ENCODE measurements at places on chromosomes 7 and 10. TPM values are rescaled to one million over a fixed set of nuclear protein-coding genes. Genes with fewer than 3 reads are reported as not detected.

DNA sequence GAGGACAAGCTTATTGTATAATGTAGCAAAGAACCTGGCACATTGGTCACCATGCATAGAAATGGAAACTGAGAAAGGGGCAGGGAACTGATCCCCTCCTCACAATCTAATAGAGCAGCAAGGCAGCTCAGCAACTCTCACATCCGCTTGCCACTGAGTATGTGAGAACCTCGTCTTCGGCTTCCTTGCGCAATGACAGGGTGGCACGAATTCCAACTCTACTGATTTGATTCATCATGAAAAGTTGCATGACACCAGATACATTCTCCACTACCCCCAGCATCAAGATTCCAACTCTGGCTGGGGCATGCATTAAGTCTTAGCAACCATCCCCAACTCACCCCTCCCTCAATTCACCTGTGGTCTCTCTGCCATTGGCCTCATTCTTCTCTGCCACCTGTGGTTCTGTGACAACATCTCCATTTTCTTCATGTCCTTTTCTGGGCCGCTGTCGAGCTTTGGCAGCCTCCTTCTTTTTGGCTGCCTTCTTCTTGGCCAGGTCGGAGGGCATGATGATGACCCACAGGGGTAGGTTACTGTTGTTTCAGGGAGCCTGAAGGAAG lies 976 bp downstream of the ABCF2 start:
- peaks cover 10% of the 10 kb centered on the region for H3K4me1 ChIP-seq
- H3K27ac ChIP-seq = no peak overlapping the region
- no peaks in the 10 kb centered on the region for H3K27me3 ChIP-seq

Gene SEC23IP
- 25.9 TPM for total RNA-seq

DNA sequence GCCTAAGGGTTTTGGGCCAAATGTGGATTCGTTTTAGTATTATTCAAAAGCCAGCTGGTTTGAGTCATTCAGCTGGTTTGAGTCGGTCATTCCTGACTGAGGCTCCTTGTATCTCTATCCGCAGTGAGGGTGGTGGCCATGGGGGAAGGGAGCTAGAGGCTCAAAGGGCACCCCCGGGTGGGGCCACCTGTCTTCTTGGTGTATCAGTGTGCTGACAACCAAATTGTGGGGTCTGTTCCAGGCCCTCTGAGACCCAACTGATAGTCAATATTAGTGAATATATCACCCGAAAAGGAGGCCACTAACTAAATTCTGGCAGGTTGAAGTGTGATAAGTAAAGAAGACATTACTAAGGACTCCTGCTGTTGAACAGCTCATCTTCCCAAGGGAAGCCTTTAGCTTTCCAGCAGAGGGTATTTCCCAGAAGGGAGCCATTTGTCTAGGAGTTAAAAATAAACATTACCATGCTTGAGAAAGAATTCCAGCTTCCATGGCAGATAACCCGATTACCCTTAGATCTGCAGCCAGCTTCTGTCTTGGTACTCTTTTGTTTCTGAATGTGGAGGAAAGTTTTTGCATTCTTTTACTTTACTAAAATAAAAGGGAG lies 29.9 kb upstream of the DDX50 start:
- H3K27me3 ChIP-seq = no peaks in the 10 kb centered on the region
- DNase-seq = no peak
- no peak overlapping the region for H3K4me3 ChIP-seq
- no peaks in the 10 kb centered on the region for H3K36me3 ChIP-seq
- H3K27ac ChIP-seq = peak overlapping the region; percentile 4

- H3K27me3 ChIP-seq = no peaks in the 10 kb centered on the region
- no peaks in the 10 kb centered on the region for H3K36me3 ChIP-seq
- H3K4me1 ChIP-seq = no peaks in the 10 kb centered on the region
- no peak overlapping the region for H3K27ac ChIP-seq
- H3K4me3 ChIP-seq = no peak overlapping the region
Observed at GRCh38 chr10:91907033-91907594, 2.2 kb downstream of the FGFBP3 start.

Gene C10orf67
- total RNA-seq = not detected

GRCh38 chr7:139490130-139490529 lies 6.7 kb upstream of the KLRG2 start:
- peak overlapping the region; percentile 57 for H3K27ac ChIP-seq
- no peaks in the 10 kb centered on the region for H3K36me3 ChIP-seq
- no peaks in the 10 kb centered on the region for H3K4me1 ChIP-seq
- peak; percentile 73 for DNase-seq

- H3K36me3 ChIP-seq = no peaks in the 10 kb centered on the region
- no peak overlapping the region for H3K4me3 ChIP-seq
- H3K27ac ChIP-seq = no peak overlapping the region
- H3K4me1 ChIP-seq = no peaks in the 10 kb centered on the region
Observed at GRCh38 chr7:66221442-66221841, 16.3 kb downstream of the TPST1 start.

- no peak overlapping the region for H3K27ac ChIP-seq
- H3K4me3 ChIP-seq = no peak overlapping the region
- H3K27me3 ChIP-seq = no peaks in the 10 kb centered on the region
- no peaks in the 10 kb centered on the region for H3K36me3 ChIP-seq
- no peak for DNase-seq
- no peaks in the 10 kb centered on the region for H3K4me1 ChIP-seq
Observed at GRCh38 chr10:47339186-47339735, 8.9 kb upstream of the RBP3 start.

GRCh38 chr10:12717981-12718707 lies 283.4 kb downstream of the CCDC3 start:
- H3K36me3 ChIP-seq = no peaks in the 10 kb centered on the region
- DNase-seq = no peak
- no peak overlapping the region for H3K27ac ChIP-seq
- H3K4me3 ChIP-seq = no peak overlapping the region
- H3K27me3 ChIP-seq = no peaks in the 10 kb centered on the region
- H3K4me1 ChIP-seq = no peaks in the 10 kb centered on the region

DNA sequence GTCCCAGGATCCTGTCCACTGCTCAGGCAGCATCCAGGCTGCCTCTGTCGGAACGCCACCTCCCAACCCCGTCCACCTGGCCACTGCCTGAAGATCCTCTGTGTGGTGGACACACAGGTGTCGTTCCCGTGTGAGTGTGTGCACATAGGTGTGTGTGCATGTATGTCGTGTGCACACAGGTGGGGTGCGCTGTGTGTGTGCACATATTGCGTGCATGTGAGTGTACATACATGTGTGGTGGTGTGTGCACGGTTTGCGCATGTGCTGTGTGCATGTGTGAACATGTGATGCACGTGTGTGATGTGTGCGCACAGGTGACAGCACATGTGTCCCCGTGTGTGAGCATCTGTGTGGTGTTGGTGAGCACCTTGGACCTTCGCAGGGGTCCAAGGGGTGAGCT lies 7.1 kb downstream of the TMEM184A start:
- no peaks in the 10 kb centered on the region for H3K4me1 ChIP-seq
- H3K27me3 ChIP-seq = no peaks in the 10 kb centered on the region
- DNase-seq = no peak

DNA sequence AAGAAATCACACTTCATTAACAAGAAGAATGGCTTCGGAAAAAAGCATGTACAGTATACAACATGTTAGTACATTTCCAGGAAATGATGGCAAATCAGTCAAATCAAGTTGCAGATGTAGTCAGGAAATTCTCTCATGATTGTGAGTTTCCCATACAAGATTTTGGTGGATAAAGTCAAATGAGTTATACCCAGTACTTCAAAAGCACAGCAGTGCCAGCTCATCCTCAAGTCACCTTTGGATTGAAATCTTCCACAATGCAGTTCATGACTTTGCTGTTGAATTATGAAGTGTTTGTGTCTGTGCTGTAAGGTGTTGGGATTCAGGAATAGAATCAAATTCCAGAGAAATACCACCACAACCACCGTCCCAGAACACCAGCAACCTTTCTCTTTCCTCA lies 301.3 kb upstream of the BMPER start:
- no peak overlapping the region for H3K27ac ChIP-seq
- no peak overlapping the region for H3K4me3 ChIP-seq
- no peaks in the 10 kb centered on the region for H3K27me3 ChIP-seq
- H3K4me1 ChIP-seq = no peaks in the 10 kb centered on the region

- no peak overlapping the region for H3K27ac ChIP-seq
- H3K4me3 ChIP-seq = no peak overlapping the region
- no peaks in the 10 kb centered on the region for H3K27me3 ChIP-seq
- no peak for DNase-seq
- H3K4me1 ChIP-seq = no peaks in the 10 kb centered on the region
Observed at GRCh38 chr7:70700055-70700940, 431.6 kb upstream of the GALNT17 start.

GRCh38 chr7:141160246-141160860 lies 86.5 kb downstream of the TMEM178B start:
- no peaks in the 10 kb centered on the region for H3K4me1 ChIP-seq
- no peak for DNase-seq
- no peaks in the 10 kb centered on the region for H3K36me3 ChIP-seq
- no peak overlapping the region for H3K27ac ChIP-seq

DNA sequence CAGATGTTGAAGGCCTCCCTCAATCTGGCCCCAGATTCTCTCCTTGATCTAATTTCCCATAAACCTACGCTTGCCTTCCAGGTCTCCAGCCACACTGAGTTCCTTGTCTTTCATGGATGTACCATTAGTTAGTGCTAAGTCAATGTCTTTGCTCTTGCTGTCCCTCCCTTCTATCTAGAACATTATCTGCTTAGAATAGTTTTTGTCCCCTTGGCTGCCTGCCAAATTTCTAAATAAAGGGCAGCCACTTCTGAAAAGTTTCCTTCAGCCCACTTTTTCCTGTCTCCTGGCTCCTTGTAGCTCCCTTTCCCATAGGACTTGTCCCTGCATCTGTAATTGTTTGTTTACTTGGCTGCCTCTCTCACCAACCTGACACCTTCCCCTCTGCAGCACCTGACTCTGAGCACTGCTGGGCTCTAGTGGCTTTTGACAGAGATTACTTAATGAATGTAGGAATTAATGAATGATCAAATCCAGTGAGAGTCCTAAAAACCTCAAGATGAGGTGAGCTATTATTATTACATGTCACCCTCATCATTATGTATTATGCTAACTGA lies 58.3 kb downstream of the CXCL12 start:
- DNase-seq = no peak
- H3K4me3 ChIP-seq = no peak overlapping the region
- no peaks in the 10 kb centered on the region for H3K4me1 ChIP-seq
- H3K36me3 ChIP-seq = no peaks in the 10 kb centered on the region
- no peak overlapping the region for H3K27ac ChIP-seq
- no peaks in the 10 kb centered on the region for H3K27me3 ChIP-seq

Gene COX19
- 17.3 TPM for total RNA-seq

Gene CNNM1
- total RNA-seq = 0.64 TPM

Gene HKDC1
- total RNA-seq = 2.0 TPM

Gene TFR2
- 0.48 TPM for total RNA-seq

Gene SNX10
- total RNA-seq = 18.1 TPM

Gene HOXA11
- total RNA-seq = not detected

- H3K27me3 ChIP-seq = no peaks in the 10 kb centered on the region
- H3K27ac ChIP-seq = no peak overlapping the region
- H3K4me1 ChIP-seq = no peaks in the 10 kb centered on the region
- no peaks in the 10 kb centered on the region for H3K36me3 ChIP-seq
Observed at GRCh38 chr7:82317257-82317721, 126.3 kb downstream of the CACNA2D1 start.

Gene WEE2
- total RNA-seq = not detected

DNA sequence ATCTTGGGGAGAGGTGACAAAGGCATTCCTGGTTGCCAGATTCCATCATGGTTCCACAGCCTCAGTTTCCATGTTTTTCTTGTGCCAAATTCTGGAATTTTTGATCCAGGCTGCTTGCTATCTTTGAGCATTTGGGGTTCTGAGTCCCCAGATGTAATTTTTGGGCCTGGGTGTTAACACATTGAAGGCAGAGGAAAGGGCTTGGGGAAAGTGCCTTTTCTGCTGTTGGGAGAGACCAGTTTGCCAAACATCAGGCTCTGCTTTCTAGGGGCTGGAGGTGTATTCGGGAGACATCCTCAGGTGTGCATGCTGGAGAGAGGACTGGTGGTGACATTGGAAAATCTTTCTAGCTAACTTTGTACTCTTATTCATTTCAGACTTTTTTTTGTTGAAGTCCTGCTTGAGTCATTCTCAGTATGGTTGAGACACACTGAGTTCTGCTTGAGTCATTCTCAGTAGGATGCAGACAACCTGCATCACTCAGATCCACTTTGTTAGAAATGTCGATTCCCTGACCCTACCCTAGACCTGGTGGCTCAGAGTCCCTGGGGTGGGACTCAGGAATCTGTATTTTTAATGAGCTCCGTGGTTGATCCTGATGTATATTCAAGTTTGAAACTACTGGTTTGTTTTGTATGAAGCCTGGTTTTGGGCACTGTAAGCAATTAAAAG lies 101.0 kb downstream of the LRMDA start:
- H3K27ac ChIP-seq = no peak overlapping the region
- DNase-seq = no peak
- H3K27me3 ChIP-seq = no peaks in the 10 kb centered on the region
- H3K4me3 ChIP-seq = no peak overlapping the region
- no peaks in the 10 kb centered on the region for H3K36me3 ChIP-seq
- H3K4me1 ChIP-seq = no peaks in the 10 kb centered on the region

- H3K27me3 ChIP-seq = no peaks in the 10 kb centered on the region
- H3K4me1 ChIP-seq = no peaks in the 10 kb centered on the region
- no peaks in the 10 kb centered on the region for H3K36me3 ChIP-seq
- no peak overlapping the region for H3K27ac ChIP-seq
- no peak overlapping the region for H3K4me3 ChIP-seq
- DNase-seq = no peak
Observed at GRCh38 chr10:117322260-117322659, 53.0 kb downstream of the PDZD8 start.

Gene TRPV5
- 1.3 TPM for total RNA-seq

Measured in breast epithelium (tissue), 4 donors.